Skin of body (tissue), 3 donors: ENCODE measurements at places on chromosomes 4 and X. TPM values are rescaled to one million over a fixed set of nuclear protein-coding genes. Genes with fewer than 3 reads are reported as not detected.

The CT83 gene
- total RNA-seq: not detected

The IL2 gene
- not detected for total RNA-seq

The TRAM1L1 gene
- 3.2 TPM for total RNA-seq

The RPS6KA6 gene
- 6.5 TPM for total RNA-seq

The PRDM5 gene
- total RNA-seq: 37.0 TPM

The TMEM35A gene
- total RNA-seq: 0.79 TPM

The AGTR2 gene
- 5.0 TPM for total RNA-seq

The KLHL34 gene
- total RNA-seq: 0.59 TPM

The PDE5A gene
- total RNA-seq: 40.2 TPM

The TGIF2LX gene
- total RNA-seq: not detected

The XAGE2 gene
- 0.69 TPM for total RNA-seq

The BEND2 gene
- not detected for total RNA-seq

The GABRB1 gene
- total RNA-seq: 0.69 TPM

The PLP1 gene
- 57.5 TPM for total RNA-seq

The TRIML1 gene
- not detected for total RNA-seq

The NLRP2B gene
- total RNA-seq: 0.20 TPM

The TLR6 gene
- 2.9 TPM for total RNA-seq

The EDA2R gene
- 0.99 TPM for total RNA-seq

The PASD1 gene
- total RNA-seq: not detected

The PNCK gene
- total RNA-seq: 0.99 TPM

The LGI2 gene
- 0.69 TPM for total RNA-seq

The FGFR3 gene
- 30.4 TPM for total RNA-seq

The IQCM gene
- not detected for total RNA-seq

The HTRA3 gene
- total RNA-seq: 25.8 TPM

The JAKMIP1 gene
- total RNA-seq: 0.59 TPM

The SLIT2 gene
- total RNA-seq: 40.4 TPM

The RIBC1 gene
- total RNA-seq: 0.49 TPM

The MAPK10 gene
- 18.3 TPM for total RNA-seq

The PPARGC1A gene
- total RNA-seq: 10.6 TPM

The DNAAF6 gene
- not detected for total RNA-seq

The CXCL3 gene
- total RNA-seq: 0.49 TPM

The MAGEA11 gene
- not detected for total RNA-seq

The GAB1 gene
- 51.5 TPM for total RNA-seq

The UGT2A2 gene
- 0.69 TPM for total RNA-seq

The CCKAR gene
- 0.49 TPM for total RNA-seq

The NAP1L3 gene
- 8.5 TPM for total RNA-seq
